ENCODE measurements at places on chromosomes 1 and 21.

- DNase-seq, result no peak
Observed at GRCh38 chr1:23422241-23422877, 2.2 kb downstream of the TCEA3 start.

DNA sequence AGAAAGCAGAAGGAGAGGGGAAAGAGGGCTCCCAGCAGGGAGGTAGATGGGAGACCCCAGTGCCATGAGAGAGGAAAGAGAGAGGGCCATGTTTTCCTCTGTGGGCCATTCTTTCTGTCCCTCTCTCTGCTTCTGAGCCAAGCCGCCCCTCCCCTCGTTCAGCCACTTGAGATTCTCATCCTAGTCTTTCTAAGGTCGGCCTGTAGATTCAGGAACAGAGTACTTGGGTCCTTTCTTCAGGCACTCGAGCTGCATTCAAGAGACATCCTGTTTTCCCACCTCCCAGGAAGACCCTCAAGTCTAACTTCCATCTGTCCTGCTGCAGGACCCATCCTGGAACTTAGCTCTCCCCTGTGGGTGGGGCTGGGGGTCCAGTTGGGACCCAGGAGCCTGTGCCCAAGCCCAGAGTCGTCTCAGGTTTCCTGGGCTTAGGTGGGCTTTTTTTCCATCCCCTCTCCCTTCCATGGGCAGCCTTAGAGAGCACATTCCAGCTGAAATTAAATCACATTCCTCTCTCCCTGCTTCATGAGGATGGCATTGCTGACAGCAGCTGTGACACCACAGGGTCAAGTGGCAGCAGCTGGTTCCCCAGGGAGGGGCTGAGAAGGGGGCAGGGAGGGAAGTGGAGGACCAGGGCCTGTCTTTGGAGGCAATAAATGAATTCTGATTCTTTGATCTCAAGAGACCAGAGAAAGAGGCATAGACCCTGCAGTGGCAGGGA is 13.0 kb downstream of the NES start:
- no peak for DNase-seq

GRCh38 chr1:23383577-23384311 is 14.1 kb upstream of the ZNF436 start:
- DNase-seq, result no peak

DNA sequence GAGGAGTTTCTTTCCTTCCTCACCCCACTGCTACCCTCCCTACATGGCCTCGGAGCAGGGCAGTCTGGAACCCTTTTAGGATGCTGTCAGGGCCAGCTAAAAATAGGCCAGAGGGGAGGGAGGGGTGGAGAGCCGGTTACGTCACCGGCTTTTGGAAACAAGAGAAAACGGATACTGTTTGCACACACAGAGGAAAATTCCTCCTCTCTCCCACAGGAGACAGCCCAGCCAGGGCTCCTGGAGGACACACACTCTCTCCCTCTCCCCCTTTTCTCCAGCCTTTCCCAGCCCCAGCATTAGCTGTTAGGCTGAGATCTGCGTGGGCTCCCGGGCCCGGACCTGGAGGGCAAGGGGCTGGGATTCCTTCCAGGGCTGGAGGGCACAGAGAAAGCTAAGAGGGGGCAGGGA is 20.0 kb upstream of the ALDH4A1 start:
- no peak for DNase-seq

DNA sequence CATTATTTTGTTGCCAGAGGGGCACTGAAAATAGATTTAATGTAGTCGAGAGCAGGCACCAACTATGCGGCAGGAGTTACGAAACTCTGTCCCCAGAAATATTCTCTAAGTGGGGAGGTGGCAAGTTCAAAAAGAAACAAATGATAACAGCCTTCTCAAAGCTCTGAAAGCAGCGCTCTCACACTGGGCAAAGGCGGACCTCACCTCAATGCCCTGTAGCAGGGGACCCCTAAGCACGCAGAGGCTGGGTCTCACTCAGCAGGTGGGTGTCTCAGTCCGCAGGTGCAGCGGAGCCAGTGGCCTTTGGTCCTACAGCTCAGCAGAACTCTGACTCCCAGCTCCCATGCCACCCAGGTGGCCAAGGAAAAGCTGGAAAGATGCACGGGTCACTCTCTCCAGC is 21.8 kb upstream of the TMPRSS2 start:
- no peak for DNase-seq

GRCh38 chr1:42348498-42348897 is 13.5 kb upstream of the FOXJ3 start:
- DNase-seq, result no peak

- no peak for DNase-seq
Observed at GRCh38 chr21:25979845-25980616, 190.5 kb downstream of the APP start.

DNA sequence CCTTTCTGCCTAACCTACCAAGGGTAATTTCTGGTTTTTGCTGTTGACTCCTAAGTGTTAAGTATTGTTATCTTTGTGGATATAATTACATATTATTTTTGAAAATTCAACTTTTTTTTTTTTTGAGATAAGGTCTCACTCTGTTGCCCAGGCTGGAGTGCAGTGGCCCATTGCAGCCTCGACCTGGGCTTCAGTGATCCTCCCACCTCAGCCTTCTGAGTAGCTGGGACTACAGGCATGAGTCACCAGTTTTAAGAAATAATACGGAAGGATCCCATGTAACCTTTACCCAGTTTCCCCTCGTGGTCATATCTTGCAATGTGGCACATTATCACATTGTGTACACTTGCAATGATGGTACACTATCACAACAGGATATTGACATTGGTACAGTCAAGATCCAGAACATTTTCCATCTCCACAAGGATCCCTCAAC is 3.1 kb downstream of the CHD1L start:
- DNase-seq, result no peak

DNA sequence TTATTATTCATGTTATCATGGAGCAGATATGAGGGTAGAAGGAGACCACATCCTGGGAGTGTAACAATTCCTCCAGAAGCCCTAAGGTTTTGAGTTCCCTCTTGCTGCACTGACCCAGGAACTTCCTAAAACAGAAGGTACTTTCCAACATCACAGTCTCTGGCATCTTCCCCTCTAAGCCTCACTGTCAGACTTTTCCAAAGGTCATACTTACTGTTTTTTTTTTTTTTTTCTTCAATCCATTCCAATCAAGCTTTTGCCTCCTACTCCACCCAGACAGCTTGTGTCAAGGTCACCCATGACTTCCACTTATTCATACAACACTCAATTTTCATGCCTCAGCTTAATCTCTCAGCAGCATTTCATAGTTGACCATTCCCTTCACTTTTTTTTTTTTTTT is 18.4 kb upstream of the UQCRHL start:
- DNase-seq, result no peak

GRCh38 chr1:69952676-69953075 is 252.7 kb downstream of the LRRC40 start:
- DNase-seq, result no peak

All from stimulated activated naive B cell treated with anti-CD40 and anti-IgM and Interleukin-4, amounts not matched to agents 10 μg/mL and 1 μg/mL and 100 μg/mL, for 72 hours (primary cell).